ENCODE measurements at places on chromosomes 7 and 10. TPM values are rescaled to one million over a fixed set of nuclear protein-coding genes. Genes with fewer than 3 reads are reported as not detected.

- no peak for DNase-seq
These were observed 94.8 kb downstream of the PRKG1 start for GRCh38 chr10:51169111-51169510.

DNA sequence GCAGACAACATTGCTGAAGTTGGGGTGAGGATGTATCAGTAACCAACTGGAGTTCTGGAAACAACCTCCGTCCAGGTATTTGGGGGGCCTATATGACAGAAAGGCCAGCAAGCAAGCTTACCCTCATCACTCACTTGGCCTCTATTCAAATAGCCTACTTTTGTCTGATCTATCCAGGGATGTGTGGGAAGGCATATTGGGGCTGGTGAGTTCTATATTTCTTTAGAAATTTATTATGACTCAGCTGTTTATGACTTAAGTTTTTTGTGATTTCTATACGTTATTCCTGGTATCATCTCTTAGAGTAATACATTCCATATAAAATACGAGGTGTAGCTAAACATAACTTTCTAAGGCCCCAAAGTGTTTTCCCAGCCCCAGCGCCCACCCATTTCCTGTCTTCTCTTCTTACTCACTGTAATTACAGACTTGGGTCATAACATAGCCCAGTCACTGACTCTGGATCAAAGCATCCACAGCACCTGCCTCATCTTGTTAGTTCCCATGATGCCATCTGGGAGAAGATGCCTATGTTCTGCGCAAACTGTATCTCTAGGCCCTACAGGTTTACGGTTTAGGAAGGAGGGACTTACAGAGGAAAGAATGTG is 18.1 kb downstream of the GARS1 start:
- DNase-seq, result no peak

Gene PDZD7
- 4.5 TPM for total RNA-seq

Gene IDE
- 19.7 TPM for total RNA-seq

Gene TAS2R41
- not detected for total RNA-seq

DNA sequence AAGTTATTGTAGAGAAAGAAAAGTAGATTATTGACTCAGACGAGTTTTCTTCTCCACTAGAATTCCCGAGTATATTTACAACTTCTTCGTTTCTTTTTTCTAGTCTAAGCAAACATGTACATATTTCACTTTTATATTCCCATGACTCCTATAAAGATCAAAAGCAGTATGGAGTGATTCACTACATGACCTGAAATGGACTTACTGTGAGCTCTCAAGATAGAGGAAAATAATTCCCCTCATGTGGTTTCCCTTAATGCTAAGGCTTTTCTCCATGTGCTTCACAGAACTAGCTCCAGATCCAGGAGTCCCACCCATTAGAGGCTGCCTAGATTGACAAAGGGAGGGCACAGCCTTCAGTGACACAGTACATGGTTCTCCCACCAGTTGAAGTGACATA is 823.1 kb upstream of the LRRTM3 start:
- no peak for DNase-seq
